ENCODE measurements at places on chromosomes 2 and 18. TPM values are rescaled to one million over a fixed set of nuclear protein-coding genes. Genes with fewer than 3 reads are reported as not detected.
A peak's percentile ranks its signal among the peaks of the same experiment; 100 is the strongest.

SETBP1 gene
- total RNA-seq: 1.0 TPM

PRKAG3 gene
- total RNA-seq: not detected

- DNase-seq: peak; percentile 58
Observed at GRCh38 chr18:62486290-62486964, 36.4 kb upstream of the ZCCHC2 start.

DNA sequence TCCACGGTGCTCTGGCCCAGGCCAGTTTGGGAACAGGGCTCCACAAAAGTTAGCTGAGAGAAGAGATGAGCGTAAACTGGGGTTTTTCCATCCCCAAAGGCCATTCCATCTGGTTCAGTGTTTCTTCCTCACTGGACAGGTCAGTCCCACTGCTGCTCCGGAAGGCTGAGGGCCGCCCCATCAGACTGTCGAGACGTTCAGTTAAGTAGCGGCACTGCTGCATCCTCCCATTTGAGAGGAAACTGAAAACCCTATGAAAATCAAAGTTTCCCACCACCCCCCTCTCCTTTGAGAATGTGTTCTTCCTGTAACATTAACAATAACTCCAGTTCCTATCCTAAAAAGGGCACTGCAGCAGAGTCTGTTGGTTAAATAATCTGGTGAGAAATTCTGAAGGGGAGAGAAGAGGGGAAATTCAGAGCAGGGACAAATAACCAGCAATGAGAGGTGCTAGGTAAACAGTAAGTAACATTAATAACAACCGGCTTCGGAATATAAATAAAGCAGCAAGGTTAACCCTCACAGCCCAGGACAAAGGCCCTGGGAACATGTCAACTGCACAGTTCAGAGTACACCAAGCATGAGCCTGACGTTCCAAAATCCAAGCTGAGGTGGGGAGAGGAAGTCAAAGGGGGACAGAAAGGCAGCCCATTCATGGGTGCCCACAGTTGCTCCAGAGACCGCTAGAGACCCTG lies 55.4 kb downstream of the UXS1 start:
- no peak for DNase-seq

DNA sequence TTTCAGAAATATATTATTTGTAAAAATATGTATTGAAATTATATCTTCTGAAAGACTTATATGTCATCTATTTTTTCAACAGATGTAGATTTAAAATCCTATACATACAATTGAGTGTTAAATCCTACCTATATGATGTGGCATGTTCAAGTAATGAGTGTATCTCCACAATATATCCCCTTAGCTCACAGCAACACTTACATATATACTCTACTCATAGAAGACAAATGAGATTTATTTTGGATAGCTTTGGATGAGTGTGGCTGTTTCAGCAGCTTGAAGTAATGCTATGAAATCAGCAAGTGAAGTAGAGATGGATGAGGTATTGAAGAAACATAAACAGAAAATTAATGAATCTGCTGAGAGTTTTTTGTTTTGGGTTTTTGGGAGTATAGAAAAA lies 263.1 kb downstream of the ARHGAP15 start:
- no peak for DNase-seq

GRCh38 chr2:207375207-207375875 lies 154.4 kb upstream of the CREB1 start:
- DNase-seq: no peak

All from Daoy (cell line).